Stimulated activated CD8-positive, alpha-beta memory T cell treated with anti-CD3 and anti-CD28 coated beads, Interleukin-2, amount 100 ng/mL, for 1 hour (primary cell): ENCODE measurements at places on chromosomes 5 and 9.

DNA sequence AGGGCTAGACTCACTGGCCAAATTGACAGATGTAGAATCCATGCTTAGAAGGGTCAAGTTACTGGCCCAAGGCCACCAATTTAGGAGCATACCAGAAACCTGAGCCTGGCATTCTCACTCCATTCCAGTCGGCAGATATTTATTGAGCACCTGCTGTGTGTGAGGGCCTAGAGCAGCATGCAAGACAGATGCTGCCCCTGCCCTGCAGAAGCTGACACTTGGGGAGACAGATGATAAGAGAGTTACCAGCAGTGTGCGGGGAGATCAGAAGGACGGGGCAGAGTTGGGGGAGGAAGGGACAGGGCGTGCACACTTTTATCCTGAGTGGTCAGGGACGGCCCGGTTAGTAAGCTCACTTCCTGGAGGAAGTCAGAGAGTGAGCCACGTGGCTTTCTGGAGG, 111.5 kb upstream of the RAPGEF1 start:
- no peak for DNase-seq

DNA sequence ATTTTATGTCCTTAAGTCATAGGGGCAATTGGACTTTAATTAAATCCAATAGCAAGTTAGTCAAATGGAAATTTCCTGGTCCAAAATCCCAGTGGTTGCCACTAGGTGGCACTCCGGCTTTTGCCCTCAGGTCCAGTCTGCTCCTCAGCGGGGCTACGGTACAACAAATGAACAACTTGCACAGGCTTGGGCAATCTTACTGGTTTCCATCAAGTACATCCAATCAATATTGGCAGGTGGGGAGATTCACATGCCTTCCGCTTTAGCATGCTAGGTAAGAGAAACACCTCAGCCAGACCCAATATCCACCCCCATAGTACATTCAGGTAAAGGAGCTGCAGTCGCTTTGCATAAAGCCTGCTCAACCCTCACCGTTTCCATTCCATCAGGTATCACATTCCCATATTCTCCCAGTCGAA, 6.3 kb upstream of the MXD3 start:
- DNase-seq = peak; percentile 60

- no peak for DNase-seq
These were observed 50.2 kb downstream of the IPPK start for GRCh38 chr9:92619601-92620300.

DNA sequence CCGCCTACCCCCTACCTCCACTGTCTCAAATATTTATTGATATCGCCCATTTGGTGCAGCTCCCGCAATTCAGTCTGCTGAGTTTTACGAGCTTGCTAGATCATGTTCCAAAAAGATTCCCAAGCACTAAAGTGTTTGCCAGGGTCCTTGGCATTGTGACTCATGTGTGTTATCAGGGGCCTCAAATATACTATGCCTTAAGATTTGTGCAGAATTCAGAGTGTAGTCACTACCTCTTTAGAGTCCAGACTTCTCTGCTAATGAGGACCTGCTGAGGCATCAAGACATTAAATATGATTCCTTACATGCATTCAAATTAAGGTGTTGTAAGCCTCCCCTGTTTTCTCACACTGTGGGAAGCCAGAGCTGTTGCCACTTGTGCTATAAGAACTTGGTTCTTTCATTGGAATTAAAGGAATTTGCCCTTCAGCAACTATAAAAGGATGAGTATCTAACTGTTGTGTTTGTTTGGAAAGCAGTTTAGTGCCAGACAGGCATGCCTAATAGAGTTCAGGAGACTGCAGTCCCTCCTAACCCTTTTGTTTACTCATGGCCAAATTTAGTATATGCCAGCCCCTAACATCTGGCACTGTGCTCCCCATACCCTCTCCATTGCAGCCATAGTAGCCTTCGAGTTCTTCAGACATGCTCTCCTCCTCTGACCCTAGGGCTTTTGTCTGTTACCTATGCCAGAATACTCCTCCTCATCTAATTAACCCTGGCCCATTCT, 316.4 kb downstream of the NR3C1 start:
- DNase-seq = no peak

GRCh38 chr5:106167766-106168165, 1503.0 kb downstream of the EFNA5 start:
- no peak for DNase-seq

GRCh38 chr5:161093100-161093499, 241.1 kb upstream of the ATP10B start:
- DNase-seq = no peak

DNA sequence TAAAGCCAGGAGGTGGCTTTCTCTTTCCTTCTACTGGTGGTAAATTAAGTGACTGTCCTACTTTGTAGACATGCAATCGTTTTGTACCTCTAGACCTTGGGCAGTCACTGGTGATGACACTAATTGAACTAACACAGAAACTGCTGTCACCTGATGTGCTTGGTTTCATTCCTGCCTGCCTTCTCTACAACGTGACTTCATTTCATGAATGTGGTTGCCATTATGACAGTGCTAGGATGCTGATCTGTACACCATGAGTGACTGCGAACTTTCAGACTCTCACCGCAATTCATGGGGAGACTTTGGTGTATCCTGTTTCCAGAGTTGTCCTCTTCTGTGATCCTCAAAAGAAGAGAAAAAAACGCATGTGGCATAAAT, 47.5 kb downstream of the UBE2QL1 start:
- DNase-seq = no peak

DNA sequence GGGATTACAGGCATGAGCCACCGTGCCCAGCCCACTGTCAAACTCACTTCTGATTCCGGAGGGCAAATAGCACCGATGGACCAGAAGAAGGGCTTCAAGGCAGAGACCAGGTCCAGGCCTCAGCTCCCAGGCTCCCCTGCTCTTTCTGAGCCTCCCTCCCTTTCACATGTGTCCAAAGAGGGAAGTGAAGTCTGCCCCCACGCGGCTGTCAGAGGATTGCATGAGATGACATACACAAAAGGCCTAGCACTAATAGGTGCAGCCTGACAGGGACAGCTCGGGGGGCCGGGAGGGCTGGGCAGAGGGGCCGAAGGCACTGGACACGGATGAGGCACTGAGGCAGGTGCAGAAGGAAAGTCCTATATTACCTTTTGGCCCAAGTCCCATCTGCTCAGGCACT, 16.1 kb downstream of the FBP1 start:
- DNase-seq = no peak

GRCh38 chr9:107863396-107863795, 373.8 kb upstream of the KLF4 start:
- DNase-seq = no peak

- DNase-seq = no peak
These were observed 10.1 kb upstream of the GRIA1 start for GRCh38 chr5:153480401-153480800.

DNA sequence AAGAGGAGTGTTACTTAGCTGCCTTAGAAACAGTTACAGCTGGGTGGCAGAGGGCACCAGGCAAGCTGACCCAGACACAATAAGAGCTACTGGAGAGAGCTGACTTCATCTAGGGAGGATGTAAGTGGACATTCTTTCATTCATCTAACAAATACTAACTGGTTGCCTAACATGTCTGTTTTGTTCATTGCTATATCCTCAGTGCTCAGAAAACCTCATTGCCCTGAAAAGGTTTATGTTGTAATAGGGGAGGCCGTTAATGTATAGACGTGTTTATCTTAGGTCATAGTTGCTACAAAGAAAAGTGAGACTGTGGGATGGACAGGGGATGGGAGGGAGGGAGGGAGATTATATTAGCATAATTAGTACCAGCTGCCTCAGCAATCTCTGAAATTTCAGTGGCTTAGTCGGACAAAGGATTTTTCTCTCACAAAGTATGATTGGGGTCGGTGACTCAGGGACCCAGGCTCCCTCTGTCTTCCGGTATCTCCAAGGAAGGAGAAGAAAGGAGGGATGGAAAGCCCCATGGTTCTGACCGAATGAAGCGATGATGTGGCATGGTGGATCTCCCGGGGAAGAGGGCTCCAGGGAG, 2.6 kb upstream of the SNX18 start:
- DNase-seq = no peak

GRCh38 chr5:71862507-71863060, 143.5 kb downstream of the CARTPT start:
- DNase-seq = no peak

DNA sequence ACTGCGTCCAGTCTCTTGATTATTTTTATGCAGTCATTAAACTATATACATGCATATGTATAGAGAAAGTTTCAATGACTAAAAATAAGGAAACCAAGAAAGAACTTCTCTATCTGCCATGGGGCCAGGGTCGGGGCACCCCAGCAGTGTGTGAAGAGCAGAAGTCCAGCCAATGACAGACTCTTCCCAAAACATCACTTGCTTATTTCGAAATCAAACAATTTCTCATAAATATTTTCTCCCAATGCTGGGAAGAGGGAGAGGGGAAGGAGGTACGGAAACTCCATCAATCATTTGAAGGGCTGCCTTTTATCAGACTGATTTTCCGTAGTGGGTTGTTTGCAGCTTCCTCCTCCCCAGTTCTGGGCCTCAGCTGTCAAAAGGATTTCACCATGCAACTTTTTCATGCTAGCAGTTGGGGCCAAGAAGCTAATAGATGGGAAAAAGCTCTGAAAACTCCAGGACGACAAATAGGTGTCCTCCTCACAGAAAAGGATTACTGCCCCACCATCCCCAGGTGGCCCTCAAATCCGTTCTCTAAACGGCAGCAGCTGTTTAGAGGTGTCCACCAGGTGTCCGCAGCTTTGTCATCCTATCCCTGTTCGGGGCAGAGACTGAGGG, 617 bp upstream of the FPGS start:
- no peak for DNase-seq

DNA sequence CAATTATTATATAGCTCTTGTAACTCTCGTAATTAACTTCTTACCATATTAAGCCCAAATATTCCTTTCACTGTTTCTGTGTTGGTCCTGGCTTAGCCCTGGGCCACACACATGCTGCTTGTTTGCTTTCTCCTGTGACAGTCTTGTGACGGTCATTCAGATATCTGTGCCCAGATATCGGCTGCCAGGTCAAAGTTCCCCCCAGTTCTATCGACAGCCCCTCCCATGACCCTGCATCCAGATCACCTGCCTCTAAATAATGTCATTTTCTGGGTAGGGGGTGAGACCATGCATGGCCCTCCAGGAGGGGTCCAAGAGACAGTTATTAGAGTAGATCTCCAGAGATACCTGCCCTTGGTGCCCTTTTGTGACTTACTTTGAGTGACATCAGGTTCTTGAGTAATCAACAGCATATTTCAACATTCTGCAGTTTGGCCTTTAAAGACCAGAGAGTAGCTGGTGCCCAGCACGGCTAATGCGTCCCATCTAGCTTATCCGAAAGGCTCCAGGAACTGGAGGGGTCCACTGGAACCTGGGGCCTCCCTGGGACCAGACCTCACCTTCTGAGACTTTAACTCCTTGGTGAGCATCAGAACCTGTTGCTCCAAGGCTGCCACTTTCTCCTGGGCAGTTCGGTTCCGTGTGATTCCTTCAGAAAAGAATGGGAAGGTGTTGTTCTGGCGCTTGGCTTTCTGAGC, 26.9 kb downstream of the TBC1D2 start:
- DNase-seq = no peak

- no peak for DNase-seq
These were observed 92.6 kb downstream of the LIFR start for GRCh38 chr5:38463634-38464521.

DNA sequence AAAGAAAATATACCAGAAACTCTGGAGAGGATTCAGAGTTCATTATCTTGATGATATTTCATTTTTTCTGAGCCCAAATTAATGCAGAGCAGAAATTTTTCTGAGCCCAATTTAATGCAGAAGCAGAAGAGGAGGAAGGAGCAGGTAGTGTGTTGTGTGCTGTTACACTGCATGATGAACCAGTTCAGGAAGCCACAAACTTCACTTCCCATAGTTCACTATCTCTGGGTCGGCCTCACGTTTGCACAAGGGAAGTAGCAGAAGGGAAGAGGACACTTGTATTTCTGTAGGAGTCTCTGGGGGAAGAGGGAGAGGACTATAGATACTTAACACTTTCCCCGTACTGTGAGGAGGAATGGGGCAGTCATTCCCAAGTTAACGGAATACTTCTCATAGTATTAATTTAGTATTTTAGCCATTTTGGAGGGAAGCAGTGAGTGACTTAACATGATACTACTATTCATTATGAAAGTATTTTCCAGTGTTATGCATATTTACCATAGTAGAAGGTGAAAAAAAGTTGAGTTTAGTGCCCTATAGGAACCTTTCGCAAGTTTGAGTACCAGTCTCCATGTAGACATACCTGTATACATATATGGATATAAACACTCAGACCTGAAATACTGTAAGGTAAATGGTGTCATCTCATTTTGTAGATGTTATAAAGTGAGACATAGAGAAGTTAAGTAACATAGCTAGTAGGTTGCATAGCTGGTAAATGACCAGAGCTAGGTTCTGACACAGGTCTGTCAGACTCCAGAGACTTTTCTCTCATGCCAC, 30.0 kb downstream of the XPA start:
- no peak for DNase-seq

GRCh38 chr9:20930836-20931235, 100.6 kb downstream of the HACD4 start:
- DNase-seq = no peak

- DNase-seq = no peak
These were observed 35.6 kb downstream of the RBM27 start for GRCh38 chr5:146238973-146239372.

DNA sequence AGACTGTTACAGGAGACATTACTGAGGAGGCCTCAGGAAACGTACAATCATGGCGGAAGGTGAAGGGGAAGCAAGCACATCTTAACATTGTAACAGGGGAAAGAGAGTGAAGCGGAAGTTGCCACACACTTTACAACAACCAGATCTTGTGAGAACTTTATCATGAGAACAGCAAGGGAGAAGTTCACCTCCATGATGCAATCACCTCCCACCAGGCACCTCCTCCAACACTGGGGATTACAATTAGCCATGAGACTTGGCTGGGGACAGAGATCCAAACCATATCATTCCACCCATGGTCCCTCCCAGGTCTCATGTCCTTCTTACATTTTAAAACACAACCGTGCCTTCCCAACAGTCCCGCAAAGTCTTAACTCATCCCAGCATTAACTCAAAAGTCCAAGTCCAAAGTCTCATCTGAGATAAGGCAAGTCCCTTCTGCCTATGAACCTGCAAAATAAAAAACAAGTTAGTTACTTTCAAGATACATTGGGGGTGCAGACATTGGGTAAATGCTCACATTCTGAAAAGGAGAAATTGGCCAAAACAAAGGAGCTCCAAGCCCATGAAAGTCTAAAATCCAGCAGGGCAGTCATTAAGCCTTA, 138.3 kb downstream of the TMEM161B start:
- no peak for DNase-seq

DNA sequence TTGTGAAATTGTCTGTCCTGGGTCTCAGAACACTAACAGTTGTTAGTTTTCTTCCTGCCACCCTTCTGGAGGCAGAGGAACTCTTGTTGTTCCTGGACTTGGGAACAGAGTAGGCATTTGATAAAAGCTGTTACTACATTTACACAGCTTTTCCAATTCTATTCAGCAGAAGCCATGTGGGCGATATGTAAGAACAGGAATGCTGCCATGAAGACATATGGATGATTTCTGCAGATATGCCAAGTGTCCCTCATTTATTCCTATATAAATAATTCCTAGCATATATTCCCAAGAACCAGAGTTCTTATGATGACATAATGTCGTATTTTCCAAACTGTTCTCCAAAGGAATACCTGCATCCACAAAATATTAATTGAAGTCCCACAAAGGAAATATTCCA, 135.9 kb upstream of the DAB2 start:
- no peak for DNase-seq

- DNase-seq = peak; percentile 46
These were observed 423 bp upstream of the ABCA2 start for GRCh38 chr9:137028263-137029057.

- DNase-seq = no peak
These were observed 24.9 kb downstream of the IPPK start for GRCh38 chr9:92645041-92645440.
